ENCODE measurements at places on chromosomes 11 and 22. TPM values are rescaled to one million over a fixed set of nuclear protein-coding genes. Genes with fewer than 3 reads are reported as not detected.

IL10RA gene
- not detected for total RNA-seq

CCDC90B gene
- 76.0 TPM for total RNA-seq

SNX15 gene
- total RNA-seq: 8.5 TPM

LIF gene
- 1.2 TPM for total RNA-seq

OR51E1 gene
- total RNA-seq: not detected

NRXN2 gene
- not detected for total RNA-seq

TALDO1 gene
- total RNA-seq: 200 TPM

C11orf42 gene
- total RNA-seq: not detected

NCR3LG1 gene
- total RNA-seq: 5.2 TPM

NXF1 gene
- total RNA-seq: 26.3 TPM

PANX3 gene
- total RNA-seq: not detected

IFITM1 gene
- 92.6 TPM for total RNA-seq

CRYAB gene
- total RNA-seq: not detected

RFPL1 gene
- not detected for total RNA-seq

FGF3 gene
- not detected for total RNA-seq

DERL3 gene
- total RNA-seq: 0.46 TPM

TREH gene
- total RNA-seq: under 0.01 TPM

LBHD1 gene
- 4.2 TPM for total RNA-seq

RCN1 gene
- 417 TPM for total RNA-seq

SLC29A2 gene
- total RNA-seq: 0.76 TPM

MS4A8 gene
- not detected for total RNA-seq

RGL4 gene
- total RNA-seq: not detected

FOLR1 gene
- total RNA-seq: not detected

MS4A15 gene
- total RNA-seq: not detected

KRTAP5-8 gene
- total RNA-seq: not detected

IGSF22 gene
- total RNA-seq: not detected

C11orf86 gene
- not detected for total RNA-seq
